ENCODE measurements at places on chromosomes 11 and 22.

- DNase-seq, result no peak
These were observed 66.0 kb downstream of the GRK3 start for GRCh38 chr22:25630447-25630846.

- no peak for DNase-seq
These were observed 1069.4 kb downstream of the NTM start for GRCh38 chr11:132439711-132440255.

GRCh38 chr11:82714346-82715174, 19.1 kb downstream of the FAM181B start:
- no peak for DNase-seq

- no peak for DNase-seq
These were observed 14.7 kb upstream of the ASRGL1 start for GRCh38 chr11:62322524-62322923.

GRCh38 chr22:37762389-37762836, 45.3 kb upstream of the GCAT start:
- DNase-seq, result no peak

DNA sequence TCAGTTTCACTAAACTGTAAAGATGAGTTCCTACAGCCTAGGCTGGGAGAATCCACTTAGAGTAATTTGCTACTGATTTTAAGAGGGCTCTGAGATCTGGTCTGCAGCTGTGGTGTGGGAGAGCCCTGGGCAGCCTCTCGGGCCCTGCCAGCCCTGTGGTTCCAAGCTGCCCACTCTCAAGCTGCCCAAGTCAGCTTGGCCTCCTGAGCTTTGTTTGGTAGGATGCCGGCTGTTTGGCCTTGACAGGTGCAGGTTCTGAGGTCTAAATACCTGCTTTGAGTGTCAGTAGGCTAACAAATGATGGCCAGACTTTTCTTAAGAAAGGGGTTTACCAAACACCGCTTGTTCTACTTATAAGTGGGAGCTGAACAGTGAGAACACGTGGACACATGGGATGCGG, 133.3 kb upstream of the TTC12 start:
- no peak for DNase-seq

DNA sequence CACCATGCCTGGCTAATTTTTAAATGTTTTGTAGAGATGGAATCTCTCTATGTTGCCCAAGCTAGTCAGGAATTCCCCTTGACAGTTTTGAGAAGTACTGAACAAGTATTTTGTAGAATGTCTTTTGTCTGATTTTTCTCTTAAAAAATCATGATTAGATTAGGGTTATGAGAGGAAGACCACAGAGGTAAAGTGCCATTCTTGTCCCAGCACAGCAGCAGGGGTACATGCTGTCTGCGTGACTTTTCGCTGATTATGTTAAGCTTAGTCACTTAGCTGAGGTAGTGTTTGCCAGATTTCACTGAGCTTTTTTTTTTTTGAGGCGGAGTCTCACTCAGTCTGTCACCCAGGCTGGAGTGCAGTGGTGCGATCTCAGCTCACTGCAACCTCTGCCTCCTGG, 13.6 kb upstream of the NUP160 start:
- no peak for DNase-seq

GRCh38 chr11:126496576-126497337, 141.3 kb downstream of the ST3GAL4 start:
- no peak for DNase-seq

DNA sequence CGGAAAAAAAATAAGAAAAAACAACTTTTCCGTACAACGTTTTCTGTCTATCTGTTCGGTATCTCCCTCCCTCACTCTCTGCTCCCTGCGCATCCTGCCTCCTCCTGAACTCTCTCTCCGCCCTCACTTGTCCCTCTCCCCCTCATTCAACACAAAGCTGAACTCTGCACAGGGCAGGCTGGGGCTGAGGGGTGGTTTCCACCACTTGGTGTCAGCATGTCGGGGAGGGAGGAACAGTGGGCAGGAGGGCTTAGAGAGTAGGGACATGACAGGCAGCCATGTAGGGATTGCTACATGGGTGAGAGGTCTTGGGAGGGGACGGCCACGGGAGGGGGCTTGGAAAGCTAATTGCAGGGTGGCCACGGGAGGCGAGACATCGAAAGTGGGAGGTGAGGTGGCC, 17.6 kb downstream of the SLC22A12 start:
- no peak for DNase-seq

DNA sequence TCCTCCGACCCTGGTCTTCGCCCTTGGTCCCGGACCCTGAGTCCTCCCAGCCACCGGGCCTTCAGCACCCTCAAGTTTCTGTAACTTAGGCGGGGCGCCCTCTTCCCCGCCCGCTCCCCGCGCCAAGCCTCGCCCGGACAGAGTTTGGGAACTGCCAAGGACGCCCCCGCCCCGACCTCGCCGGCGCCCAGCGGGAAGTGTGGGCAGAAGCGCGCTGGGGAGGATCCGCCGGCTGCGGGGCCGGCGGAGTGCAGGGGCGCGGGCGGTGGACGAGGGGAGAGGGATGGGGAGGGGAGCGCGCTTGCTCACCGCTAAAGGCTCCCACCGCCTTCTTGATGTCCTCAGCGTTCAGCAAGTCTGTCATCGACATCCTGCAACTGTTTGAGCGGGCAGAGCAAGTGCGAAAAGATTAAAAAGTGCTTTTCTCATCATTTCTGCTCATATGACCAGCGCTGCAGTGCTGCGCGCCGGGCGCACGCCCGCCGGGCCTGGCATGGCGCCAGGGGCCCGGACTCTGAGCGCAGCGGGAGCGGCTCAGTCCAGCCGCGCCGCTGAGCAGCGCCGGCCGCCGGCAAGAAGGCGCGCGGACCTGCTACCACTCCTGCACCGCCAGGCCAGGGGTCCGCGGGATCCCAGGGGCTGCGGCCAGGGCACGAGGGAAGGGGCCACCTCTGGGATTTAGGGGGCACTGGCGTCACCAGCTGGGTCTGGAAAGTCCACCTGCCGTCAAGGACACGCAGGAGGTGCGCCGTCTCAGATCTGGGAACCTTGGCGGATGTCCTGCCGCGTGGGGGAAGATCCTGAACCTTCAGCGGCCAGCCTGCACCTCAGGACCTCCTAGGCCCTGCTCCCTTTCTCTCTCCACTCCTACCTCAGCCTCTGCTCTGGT, at the start of gene PVALB:
Gene PVALB, minus strand, starts transcription at position 400 of the 889 bp plus-strand sequence. Its CDS starts 30 bp downstream, at position 370.
- DNase-seq, result no peak

GRCh38 chr22:32265882-32266767, 11.0 kb upstream of the SLC5A4 start:
- peak; percentile 9 for DNase-seq

GRCh38 chr22:30425616-30426387, at the start of gene MTFP1:
MTFP1 (plus strand) TSS chr22:30425768; CDS start chr22:30425880, 112 bp downstream.
- no peak for DNase-seq

DNA sequence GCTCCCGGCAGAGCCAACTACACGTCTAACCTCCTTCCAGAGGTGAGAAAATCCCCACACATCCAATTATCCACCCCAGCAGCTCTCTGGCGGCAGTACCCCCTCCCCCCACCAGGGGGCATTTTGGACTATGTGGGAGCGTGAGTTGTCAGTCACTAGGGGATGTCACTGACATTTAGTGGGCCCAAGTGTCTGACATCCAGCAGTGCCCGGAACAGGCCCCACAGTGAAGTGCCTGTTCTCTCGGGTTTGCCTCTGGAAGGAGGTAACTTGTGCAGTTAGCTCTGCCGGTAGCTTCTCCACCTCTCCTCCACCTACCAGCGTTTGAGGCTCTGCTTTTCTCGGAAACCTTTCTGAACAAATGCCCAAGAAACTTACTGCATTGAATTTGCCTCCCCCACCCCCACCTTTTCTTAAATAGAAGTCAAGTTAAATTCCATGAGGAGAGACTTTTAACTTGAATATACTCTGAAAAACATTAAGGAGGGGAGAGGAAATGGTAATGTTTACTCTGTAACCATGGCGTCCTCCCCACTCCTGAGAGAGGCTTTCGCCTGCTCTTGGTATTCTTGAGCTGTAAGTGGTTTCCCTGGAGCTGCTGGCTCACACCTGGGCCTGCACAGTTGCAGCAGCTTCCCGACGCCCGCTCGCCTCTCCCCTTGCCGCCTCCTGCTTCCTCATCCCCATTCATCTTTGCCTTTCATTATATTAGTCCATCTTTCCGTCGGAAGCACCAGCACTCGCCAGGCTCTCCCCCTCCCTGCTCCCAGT, 112.8 kb downstream of the WNT7B start:
- peak; percentile 43 for DNase-seq

GRCh38 chr11:118227865-118228785, 3.3 kb upstream of the JAML start:
- DNase-seq, result no peak

GRCh38 chr11:6431861-6432260, 8.9 kb downstream of the HPX start:
- DNase-seq, result no peak
